Transverse colon (tissue), 4 donors: ENCODE measurements at places on chromosomes 5 and 9. TPM values are rescaled to one million over a fixed set of nuclear protein-coding genes. Genes with fewer than 3 reads are reported as not detected.

- H3K27me3 ChIP-seq, result no peaks in the 10 kb centered on the region
- no peak for DNase-seq
- no peak overlapping the region for H3K4me3 ChIP-seq
- H3K27ac ChIP-seq, result no peak overlapping the region
- no peaks in the 10 kb centered on the region for H3K4me1 ChIP-seq
These were observed 135.1 kb downstream of the KIF4B start for GRCh38 chr5:155148694-155149093.

GRCh38 chr9:69622676-69623075 lies 49.5 kb downstream of the APBA1 start:
- H3K4me3 ChIP-seq, result no peak overlapping the region
- H3K27ac ChIP-seq, result no peak overlapping the region
- no peaks in the 10 kb centered on the region for H3K4me1 ChIP-seq
- H3K27me3 ChIP-seq, result no peaks in the 10 kb centered on the region
- DNase-seq, result no peak
- H3K36me3 ChIP-seq, result no peaks in the 10 kb centered on the region

- DNase-seq, result no peak
- no peaks in the 10 kb centered on the region for H3K4me1 ChIP-seq
- H3K27me3 ChIP-seq, result no peaks in the 10 kb centered on the region
- H3K4me3 ChIP-seq, result no peak overlapping the region
- H3K36me3 ChIP-seq, result no peaks in the 10 kb centered on the region
- H3K27ac ChIP-seq, result no peak overlapping the region
These were observed 531.6 kb upstream of the CLINT1 start for GRCh38 chr5:158390577-158390976.

GRCh38 chr9:124257070-124257843 lies 492 bp upstream of the NEK6 start:
- H3K36me3 ChIP-seq, result no peaks in the 10 kb centered on the region
- H3K4me1 ChIP-seq, result peaks cover 45% of the 10 kb centered on the region
- DNase-seq, result peak; percentile 10
- H3K27me3 ChIP-seq, result no peaks in the 10 kb centered on the region

DNA sequence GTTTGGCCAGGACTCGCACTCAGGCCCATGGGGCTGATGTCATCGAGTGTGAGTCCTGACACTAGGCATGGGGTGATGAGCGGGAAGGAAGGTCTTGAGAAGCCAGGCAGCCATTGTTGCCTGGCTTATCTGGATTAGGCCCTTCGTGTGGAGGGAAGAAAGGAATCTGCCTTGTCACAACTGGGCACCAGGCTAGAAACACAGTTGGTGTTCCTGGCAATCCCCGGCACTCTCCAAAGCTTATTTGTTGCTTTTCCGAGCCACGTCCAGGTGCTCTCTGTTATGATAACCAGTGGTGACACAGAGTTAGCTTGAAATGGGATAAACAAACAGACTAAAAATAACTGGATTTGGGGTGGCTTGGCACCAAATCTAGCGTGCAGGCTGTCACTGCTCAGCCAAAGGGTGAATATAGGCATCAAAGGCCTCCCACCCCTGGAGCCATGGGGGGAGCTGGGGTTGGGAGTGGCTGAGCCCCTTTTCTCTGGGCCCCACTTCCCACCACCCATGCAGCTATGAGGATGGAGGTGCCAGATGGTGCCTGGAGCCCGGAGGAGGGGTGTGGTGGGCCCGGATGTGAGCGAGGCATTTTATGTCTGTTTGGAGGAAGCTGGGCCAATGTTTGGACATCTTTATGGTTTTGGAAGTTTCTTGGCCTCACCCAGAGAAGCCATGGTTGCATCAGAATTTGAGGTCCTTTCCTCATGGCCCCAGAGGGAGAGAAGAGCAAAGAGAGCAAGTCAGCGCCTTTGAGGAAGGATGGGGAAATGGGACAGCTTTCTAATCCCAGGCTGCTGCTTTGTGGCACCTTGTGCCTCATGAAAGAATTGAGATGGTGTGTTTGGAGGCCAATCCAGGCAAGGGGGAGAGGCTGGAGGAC lies 98.0 kb upstream of the PITX1 start:
- no peaks in the 10 kb centered on the region for H3K27me3 ChIP-seq
- peak; percentile 25 for DNase-seq
- H3K4me1 ChIP-seq, result peaks cover 15% of the 10 kb centered on the region
- H3K36me3 ChIP-seq, result no peaks in the 10 kb centered on the region
- H3K4me3 ChIP-seq, result no peak overlapping the region

The PURA gene
- total RNA-seq, result 16.8 TPM

The KIF4B gene
- total RNA-seq, result not detected
